H4 (cell line): ENCODE measurements at places on chromosomes 7 and 10. TPM values are rescaled to one million over a fixed set of nuclear protein-coding genes. Genes with fewer than 3 reads are reported as not detected.

The AS3MT gene
- not detected in 2 replicates for total RNA-seq

The RPEL1 gene
- 0.08 TPM in 1 of 2 replicates, not detected in the other for total RNA-seq

The LRRC17 gene
- total RNA-seq = 20.2 and 20.8 TPM in 2 replicates

The CCL24 gene
- total RNA-seq = not detected in 2 replicates

The CPSF4 gene
- 30.5 and 32.6 TPM in 2 replicates for total RNA-seq

The STEAP4 gene
- total RNA-seq = 0.02 and 0.06 TPM in 2 replicates

The ADCYAP1R1 gene
- total RNA-seq = 0.17 and 0.27 TPM in 2 replicates

DNA sequence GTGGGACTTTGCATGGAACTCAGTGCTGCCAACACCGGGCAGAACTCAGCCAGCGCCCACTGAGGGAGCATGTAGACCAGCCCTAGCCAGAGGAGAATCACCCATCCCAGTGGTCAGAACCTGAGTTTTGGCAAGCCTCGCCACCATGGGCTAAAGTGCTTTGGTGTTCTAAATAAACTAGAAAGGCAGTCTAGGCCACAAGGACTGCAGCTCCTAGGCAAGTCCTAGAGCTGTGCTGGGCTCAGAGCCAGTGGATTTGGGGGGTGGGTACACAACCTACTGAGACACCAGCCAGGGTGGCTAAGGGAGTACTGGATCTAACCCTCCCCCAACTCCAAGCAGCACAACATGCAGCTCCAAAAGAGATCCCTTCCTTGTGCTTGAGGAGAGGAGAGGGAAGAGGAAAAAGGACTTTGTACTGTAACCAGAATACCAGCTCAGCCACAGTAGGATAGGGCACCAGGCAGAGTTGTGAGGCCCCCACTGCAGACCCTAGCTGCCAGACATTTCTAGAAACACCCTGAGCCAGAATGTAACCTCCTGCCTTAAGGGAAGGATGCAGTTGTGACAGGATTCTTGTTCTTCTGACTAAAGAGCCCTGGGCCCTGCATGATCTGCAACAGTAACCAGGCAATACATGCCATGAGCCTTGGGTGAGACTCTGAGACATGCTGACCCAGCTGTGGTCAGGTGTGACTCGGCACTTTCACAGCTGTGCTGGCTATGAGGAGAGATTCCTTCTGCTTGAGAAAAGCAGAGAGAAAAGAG lies 24.4 kb downstream of the GSDME start:
- peak; percentile 80 for DNase-seq

DNA sequence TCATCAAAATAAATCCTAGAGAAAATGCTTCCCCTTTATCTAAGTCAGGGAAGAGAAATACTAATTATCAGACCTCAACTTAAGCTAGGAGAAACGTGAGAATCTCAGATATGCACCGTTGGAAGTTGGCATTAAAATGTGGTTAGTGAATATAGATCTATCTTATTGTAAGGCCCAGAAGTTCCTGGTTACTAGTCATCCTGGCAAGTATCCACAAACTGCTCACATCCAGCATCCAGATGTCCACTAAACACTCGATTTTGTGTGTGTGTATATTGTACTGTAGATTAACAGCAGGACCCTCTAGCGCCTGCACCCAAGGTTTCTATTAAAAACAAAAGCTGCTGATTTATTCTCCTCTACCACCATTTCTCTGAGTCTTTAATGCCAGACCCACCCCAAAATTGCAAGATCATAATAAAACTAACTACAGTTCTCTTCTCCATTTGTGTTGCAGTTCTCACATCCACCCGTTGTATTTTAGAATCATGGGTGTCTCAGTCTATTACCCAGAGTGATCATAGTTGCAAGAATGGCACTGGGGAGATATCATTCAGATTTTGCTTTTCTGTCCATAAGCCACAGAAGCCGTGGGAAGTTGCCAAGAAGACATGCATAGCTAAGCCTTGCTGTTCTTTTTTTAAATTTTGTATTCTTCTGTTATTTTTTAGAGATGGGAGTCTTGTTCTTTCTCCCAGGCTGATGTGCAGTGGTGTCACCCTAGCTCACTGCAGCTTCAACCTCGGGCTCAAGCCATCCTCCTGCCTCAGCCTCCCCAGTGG lies 165.4 kb downstream of the KIAA1217 start:
- DNase-seq = no peak

DNA sequence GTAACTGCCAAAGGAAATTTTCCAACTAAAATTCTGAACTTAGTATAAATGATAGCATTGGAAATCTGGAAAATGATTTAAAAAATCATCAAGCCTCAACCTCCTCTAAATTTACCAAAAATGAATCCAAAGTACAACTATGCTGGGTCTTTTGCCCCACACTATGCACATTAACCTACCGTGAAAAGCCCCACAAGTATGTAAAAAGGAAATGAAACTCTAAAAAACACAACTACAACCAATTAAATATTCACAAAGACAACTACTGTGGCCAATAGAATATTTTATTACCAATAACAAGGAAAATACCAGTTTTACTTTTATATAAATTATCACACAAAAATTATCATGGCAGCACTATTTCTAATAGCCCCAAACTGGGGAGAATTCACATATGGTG lies 19.3 kb downstream of the EIF3A start:
- no peak for DNase-seq

GRCh38 chr7:93365341-93365740 lies 133.2 kb downstream of the VPS50 start:
- no peak for DNase-seq

DNA sequence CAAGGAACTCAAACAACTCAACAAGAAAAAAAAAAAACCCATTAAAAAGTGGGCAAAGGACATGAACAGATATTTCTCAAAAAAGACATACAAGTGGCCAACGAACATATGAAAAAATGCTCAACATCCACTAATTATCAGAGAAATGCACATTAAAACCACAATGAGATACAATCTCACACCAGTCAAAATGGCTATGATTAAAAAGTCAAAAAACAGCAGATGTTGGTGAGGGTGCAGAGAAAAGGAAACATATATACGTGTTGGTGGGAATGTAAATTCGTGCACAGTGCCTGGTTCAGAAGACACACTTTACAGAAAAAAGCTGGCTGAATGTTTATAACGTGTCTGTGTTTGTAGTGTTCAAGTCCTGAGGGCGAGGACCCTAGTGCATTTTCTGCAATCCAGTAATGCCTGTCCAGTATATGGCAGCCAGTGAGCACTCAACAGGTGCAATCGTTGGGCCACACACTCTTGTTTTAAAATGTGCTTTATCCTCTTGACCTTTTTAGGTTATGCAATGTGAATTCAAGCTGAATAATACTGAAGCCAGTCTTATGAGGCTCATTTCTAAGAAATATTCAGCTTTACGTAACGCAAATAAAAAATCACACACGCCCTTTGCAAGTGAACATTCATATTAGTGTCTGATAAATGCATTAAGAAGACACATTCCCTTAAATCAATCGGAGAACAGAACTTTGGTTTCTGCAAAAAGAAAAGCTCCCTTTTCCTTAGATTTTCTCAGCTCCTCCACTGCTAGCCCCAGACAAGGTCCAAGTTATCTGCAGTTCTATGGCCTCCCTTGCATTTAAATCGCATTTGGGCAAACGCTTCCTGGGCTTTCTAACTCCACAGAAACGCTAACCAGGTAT lies 813 bp upstream of the MTURN start:
- DNase-seq = no peak

DNA sequence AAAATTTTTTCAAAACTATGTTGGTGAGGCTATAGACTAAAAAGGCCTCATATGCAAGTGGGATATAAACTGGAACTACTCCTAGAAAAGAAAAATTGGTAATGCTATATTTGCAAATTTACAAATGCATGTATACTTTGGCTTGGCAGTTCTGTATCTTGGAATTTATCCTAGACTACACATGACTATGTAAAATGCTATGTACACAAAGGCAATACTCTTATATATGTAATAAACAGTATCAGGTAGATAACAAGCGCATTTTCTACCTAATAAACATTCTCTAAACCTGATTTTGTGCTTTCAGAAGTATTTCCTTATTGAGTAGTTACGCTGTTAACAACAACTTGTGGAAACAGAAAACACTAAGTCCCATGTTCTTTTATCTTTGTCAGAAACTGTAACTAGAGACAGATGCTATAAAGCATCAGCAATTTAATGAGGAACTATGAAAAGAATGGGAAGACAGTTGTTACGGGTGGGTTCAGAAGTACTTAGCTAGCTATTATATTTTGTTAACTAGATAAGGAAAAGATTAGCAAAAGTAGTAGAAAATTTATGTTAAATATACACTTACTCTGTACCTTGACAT lies 107.8 kb downstream of the ARHGAP12 start:
- no peak for DNase-seq

- no peak for DNase-seq
Measured at GRCh38 chr10:123202506-123202905, 48.3 kb downstream of the BUB3 start.
